ENCODE measurements at places on chromosomes 1 and 21.

GRCh38 chr1:220441211-220441610, 86.7 kb upstream of the MARK1 start:
- DNase-seq: no peak

DNA sequence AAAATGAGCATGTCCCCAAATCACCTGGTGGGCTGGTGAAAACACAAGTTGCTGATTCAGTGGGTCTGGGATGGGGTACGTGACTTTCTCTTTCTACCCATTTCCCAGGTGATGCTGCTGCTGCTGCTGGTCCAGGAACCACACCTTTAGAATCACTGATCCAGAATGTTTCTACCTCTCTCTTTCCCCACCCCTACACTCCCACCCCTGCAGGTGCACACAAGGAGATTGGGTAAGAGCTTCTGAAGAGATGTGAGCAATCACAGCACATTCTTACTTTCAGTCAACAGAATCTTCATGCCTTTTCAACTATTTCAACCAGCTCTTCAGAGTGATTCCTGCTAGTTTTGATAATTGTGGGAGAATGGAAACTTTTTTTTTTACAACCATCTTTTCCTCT, 130.9 kb downstream of the LMX1A start:
- DNase-seq: no peak

DNA sequence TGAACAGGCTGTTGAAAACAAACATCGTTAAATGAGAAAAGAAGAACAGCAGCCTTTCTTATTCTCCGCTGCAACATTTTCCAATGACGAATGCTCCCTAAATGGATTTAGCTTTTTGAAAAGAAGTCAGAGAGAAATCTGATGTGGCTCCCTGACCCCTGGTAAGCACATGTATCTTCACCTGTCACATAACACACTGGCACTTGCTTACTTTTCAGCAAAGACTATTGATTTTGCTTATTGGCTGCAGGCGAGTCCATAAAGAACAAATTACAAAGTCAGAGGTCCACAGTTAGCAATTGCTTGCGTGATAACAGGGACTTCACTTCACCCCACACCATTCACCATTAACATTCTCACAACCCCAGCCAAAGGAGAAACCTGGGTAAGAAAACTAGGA, 362.8 kb downstream of the GPATCH2 start:
- no peak for DNase-seq

- DNase-seq: no peak
Measured at GRCh38 chr1:225844236-225845061, 34.5 kb downstream of the EPHX1 start.

DNA sequence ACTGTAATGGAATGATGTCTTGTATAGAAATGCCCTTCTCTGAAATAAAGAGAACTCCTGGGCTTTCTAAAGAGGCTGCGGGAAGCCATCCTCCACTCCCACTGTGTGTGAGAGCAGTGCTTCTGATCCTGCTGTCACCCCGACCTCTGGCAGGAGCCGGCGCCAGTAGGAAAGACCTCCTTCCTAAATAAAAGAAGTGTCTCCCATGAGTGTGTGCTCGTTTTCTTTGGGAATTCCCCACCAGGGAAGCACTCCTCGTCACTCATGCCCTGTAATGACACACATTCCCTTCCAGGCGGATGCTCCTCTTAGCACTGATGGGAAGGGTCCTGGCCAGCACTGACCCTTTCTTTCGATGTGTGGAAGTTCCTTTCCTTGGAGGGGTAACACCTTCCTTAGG, 20.1 kb downstream of the AGT start:
- DNase-seq: no peak

DNA sequence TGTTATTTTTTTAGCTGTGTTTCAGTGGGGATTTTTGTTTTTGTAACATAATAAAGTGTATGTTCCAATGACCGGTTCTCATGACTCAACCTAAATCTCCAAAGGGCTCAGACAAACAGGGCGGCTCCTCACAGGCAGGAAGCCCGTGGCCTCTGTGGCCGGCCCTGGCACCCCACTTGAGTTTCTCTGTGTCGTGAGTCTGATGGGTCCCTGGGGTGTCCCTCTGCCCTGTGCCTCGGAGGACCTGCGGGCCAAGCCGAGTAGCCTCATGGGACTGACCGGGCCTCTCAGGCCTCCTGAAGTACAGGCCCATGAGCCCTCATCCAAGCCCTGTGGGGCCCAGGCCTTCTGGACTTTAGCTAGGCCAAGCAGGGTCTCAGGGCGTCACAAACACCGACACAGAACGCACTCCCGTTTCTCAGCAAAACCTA, 16.1 kb upstream of the CCDC27 start:
- DNase-seq: no peak

DNA sequence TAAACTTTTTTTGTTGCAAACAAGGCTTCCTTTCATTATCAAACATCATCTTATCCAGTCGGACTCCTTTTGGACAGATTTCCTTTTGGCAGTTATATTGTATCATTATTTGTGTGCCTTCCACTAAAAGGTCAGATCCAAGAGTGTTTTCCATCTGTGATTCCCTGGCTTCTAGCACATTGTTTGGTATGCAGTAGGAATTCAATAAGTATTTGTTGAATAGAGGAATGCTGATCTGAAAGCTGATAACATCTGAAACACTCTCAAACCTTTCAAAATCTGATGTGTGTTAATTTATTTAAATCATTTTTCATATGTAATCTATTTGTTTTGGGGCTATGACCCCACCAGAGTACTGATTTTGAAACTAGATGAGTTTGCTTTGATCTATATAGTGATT, 39.0 kb downstream of the NDC1 start:
- no peak for DNase-seq

DNA sequence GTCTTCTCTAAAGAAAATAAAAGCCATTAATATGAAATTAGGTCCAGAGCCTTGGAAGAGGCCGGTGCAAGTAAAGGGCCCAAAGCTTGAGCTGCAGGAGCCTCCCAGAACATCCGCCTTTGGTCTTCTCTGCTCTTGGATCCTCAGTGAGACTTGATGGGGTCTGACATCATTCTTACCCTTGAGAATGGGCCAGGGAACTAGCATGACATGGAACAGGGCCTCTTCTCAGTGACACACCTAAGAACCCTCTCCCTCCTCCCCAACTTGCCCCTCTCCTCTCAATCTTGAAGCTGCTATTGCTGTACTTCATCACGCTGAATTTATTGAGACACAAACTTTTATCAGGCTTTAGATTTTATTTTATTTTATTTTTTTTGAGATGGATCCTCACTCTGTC, 40.3 kb upstream of the SRSF10 start:
- no peak for DNase-seq

GRCh38 chr1:185532856-185533255, 201.3 kb upstream of the HMCN1 start:
- DNase-seq: no peak

GRCh38 chr1:233082778-233083550, 132.6 kb downstream of the NTPCR start:
- no peak for DNase-seq

DNA sequence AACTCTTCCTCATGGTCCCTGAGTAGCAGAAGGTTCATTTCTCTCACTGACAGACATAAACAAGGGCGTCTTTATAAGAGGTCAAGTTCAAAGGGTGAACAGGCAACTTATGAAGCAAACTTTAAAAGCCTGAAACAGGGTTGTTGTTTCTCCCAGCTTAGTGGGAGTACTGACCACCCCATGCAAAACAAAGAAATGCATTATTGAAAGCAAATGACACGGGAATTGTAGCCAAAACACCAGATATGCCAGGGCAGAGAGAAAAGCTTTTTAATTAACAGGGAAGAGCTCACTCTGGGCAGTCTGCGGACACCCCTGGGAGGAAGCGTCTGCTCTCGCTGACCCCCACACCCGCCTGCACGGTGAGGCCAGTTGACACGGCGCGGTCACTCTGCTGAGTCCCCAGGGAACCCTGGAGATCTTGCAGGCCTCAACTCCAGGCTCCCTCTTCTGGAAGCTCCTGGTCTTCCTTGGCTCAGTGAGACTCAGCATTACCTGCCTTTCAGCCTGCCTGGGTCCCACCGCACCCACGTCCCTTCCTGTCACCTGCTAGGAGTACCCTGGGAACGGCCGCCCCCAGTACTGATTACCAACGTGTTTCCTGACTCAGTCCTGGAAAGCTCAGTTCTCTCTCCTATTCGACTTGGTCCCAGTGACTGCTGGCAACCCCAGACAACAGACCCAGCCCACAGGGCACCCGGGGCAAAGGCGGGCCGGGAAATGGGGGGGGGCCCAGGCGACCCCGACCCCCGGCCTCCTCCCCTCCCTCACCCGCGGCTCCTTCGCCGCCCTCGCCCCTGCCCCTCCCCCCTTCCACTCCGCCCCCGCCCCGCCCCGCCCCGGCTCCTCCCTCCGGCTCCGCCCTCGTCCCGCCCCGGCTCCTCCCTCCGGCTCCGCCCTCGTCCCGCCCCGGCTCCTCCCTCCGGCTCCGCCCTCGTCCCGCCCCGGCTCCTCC, 972 bp downstream of the CFAP410 start:
- DNase-seq: peak; percentile 51

DNA sequence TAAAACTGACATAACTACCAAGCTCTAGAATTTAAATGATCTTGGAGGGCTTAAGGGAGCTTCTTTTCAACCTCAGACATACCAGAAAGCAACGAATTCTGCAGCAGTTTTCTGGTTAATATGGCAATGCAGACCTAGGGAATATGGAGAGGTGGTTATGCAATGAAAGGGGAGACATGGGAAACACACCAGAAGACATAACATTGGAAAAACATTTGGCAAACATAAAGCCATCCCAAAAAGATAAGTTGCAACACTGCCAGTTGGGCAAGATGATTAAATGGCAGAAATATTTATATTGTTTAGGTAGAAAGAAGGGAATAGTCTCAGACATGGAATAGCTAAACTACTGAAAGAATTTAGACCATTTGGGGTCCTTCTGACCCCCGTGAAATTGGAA, 104.5 kb downstream of the KCNJ6 start:
- DNase-seq: no peak

GRCh38 chr1:3551290-3551678, 60.0 kb downstream of the MEGF6 start:
- no peak for DNase-seq

- no peak for DNase-seq
Measured at GRCh38 chr21:45977396-45977795, 4.2 kb upstream of the COL6A1 start.

DNA sequence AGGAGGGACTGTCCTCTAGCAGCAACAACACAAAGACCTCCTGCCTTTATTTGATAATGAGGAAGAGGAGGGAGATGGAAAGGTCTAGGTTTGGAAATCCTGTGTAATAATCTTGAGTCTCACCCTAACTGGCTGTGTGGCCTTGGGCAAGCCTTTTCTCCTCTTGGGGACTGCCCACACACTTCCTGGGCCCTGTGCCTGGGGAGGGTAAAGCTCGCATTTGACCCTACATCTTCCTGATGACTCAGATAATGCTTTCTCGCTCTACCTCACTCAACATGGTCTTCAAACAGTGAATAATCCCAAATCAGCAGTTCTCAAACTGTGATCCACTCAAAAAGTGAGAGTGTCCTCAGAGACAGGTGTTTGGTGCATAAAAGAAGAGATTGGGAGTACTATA, 81.2 kb downstream of the VWA5B1 start:
- peak; percentile 41 for DNase-seq

DNA sequence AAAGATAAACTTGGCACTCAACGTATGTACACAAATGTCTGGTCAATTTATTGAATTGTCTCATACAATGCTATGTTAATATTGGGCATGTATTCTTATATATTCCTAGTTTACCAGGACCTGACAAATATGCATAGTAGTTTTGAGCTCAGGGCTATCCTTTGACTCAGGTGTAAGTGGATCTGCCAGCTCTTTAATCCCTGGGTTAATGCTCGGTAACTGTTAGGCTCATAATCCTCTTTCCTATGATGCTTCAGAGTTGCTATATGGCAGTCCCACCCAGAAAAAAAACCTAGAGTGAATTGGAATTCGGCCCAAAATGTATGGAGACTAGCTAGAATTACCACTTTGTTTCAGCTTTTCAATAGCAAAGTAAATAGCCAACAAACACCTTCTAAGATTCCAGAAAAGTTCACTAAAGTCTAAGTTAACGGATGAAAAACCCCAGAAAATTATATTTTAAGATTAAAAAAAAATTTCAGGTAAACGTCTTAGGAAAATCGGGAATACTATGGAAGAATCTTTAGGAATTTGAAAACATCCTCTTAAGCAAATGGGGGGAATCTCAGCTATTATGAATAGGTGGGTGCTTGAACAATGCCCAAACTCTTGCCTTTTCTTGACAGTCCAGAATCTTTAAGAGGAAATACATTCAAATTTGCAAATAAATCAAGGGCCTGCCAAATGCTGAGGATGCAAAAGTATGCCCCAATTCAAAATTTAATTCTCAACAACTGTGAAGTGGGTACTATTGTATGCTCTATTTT, 10.9 kb downstream of the H3-3A start:
- no peak for DNase-seq

DNA sequence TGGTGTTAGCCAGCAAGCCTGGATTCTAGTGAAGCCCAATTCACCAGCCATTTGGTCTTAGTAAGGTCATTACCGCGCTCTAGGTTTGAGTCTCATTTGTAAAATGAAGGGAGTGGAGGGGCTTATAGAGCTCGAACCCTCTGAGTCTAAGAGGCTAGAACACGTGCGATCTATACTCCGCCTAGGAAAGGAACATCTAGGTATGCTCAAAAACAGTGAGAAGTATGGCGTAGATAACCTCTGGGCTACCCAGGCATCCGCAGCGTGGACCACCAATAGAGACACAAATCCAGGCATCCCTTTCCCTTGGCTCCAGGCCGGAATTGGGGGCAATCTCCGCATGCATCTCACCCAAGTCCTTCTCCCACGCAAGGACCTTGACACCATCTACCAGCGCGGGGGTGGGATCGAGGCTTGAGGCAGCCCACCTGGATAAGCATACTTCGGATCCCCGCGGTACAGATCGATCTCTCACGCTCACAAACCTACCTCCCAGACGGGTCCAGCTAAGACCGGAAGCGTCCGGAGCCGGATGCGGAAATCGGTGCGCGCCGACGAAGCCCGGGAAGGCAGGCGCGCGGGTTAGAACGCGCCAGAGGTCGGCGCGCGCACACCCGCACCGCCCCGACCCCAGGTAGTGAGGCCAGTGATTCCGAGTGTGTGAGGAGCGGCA, at the start of gene METTL25B:
METTL25B (plus strand) TSS at position 544 of the 673 bp plus-strand sequence. CDS start 636 bp downstream, outside the sequence.
- DNase-seq: peak; percentile 87

- DNase-seq: no peak
Measured at GRCh38 chr1:190478149-190479049, 735 bp upstream of the BRINP3 start.

DNA sequence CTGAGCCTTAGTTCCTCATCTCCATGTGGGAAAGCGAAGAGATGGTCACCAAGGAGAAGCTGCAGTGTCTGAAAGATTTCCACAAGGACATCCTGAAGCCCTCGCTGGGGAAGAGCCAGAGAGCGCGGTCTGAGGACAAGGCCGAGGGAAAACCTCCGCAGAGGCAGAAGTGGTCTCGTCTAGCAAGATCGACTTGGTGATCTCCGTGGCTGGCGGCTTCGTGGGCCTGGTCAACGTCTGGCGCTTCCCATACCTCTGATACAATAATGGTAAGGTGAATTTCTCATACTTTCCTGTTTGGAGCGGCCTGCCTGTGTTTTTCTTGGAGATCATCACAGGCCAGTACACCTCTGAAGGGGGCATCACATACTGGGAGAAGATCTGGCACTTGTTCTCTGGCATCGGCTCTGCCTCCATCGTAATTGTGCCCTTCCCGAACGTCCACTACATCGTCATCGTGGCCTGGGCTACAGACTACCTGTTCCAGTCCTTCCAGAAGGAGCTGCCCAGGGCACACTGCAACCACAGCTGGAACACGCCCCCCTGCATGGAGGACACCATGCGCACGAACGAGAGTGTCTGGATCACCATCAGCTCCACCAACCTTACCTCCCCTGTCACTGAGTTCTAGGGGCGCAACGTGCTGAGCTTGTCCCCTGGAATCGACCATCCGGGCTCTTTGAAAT, 841.1 kb upstream of the TMPRSS15 start:
- no peak for DNase-seq
